ENCODE measurements at places on chromosomes 11 and 22.
A peak's percentile ranks its signal among the peaks of the same experiment; 100 is the strongest.

GRCh38 chr11:104772806-104773241, 125.4 kb downstream of the CASP12 start:
- peak; percentile 95 for DNase-seq

DNA sequence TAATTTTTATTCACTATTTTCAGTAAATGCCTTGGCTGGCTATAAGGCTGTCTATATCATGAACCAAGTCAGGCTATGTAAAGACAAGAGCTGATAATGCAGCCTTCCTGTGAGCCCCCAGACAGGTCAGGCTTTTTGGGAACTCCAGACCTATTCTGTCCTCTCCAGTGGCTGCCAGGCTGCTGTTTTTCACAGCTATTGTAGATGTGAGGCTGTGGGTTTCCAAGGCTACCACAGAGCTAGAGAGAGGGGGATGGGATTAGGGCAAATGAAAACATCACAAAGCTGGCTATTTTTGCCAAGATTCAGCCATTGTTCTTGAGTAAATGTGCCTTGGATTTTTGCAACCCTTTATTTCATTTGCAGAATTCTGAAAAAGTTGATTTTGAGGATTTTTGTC, 55.7 kb upstream of the SORL1-AS1 start:
- peak; percentile 12 for DNase-seq

- DNase-seq: no peak
These were observed 34.5 kb upstream of the TEF start for GRCh38 chr22:41347066-41347859.

- no peak for DNase-seq
These were observed 556.1 kb downstream of the SOX6 start for GRCh38 chr11:15800111-15800800.

DNA sequence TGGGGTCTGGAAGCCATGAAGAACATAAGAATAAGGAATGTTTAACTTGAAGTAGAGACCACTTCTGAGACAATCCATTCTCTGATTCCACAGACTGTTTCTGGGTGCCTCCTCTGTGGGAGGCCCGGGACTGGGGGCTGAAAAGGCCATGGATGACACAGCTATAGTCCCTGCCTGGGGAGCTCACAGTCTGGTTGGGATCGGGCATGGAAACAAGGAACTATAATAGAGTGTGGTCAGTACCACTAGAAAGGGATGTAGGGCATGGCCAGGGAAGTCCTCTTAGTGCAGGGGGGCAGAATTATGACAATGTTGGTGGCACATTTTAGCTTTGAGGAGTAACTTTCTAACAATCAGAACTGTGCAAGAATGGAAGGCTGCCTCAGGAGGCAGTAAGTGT, 9.2 kb upstream of the KCNE3 start:
- no peak for DNase-seq

DNA sequence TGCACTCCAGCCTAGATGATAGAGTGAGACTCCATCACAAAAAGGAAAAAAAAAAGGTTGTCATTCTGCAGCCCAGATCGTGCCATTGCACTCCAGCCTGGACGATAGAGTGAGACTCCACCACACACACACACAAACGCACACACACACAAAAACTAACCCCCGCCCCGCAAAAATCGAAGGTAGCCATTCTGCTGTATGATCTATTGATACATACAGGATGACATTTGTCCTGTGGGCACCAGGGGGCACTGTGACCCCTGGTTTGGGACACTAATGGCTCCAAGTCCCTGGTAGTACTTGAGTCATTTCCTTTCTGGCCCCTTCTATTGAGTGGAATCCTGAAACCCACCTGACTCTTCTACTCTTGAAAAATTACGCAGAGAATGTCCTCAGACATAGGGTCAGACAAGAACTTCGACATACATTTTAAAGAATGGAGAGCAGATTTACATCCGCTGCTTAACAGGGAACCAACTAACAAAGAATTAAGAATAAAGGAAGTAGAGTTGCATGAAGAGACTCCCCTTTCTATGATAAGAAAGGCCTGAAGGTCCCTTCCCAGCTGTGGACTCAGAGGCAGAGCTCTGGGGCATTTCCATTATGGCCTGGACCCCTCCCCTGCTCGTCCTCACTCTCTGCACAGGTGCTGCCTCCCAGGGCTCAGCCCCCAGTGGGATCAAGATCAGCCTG, 35.0 kb upstream of the PRAME start:
- no peak for DNase-seq

DNA sequence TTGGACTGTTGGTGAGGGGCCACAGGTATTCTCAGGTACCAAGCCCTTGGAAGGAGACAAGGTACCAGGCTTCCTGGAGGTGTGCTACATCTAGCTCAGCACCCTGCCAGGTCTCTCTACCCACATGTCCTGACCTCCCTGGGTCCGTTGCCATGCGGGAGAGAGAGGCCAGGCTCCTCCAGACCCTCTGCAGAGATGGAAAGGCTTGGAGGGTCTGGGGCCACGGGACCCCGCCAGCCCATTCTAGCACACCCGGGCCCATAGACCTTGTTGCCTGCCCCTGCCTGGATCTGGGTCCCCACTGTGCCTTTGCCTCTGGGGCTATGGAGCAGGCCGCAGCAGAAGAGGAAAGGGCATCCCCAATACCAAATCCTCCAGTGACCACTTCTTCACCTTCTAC, 2.2 kb upstream of the APOC3 start:
- DNase-seq: no peak

DNA sequence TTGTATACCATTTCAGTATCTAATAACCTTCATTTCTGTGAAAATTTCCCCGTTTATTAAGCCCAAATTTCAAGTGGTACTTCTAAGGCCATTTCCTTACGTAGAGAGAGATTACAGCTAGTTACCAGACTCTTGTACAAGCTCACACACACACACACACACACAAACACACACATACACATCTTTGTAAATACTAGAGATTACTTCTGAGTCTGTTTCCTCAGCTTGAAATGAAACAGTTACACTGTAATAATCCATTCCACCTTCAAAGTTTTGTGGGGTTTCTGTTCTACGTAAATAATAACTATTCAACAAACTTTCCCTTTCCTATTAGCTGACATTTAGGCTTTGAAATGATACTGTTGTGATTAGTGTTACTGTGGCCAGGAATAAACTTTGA, 6.2 kb downstream of the POGLUT3 start:
- no peak for DNase-seq

- DNase-seq: no peak
These were observed 20.9 kb upstream of the MPPED1 start for GRCh38 chr22:43390872-43391271.

GRCh38 chr22:50576806-50577696, 1.2 kb downstream of the CPT1B start:
- no peak for DNase-seq

- DNase-seq: no peak
These were observed 365.0 kb upstream of the FAT3 start for GRCh38 chr11:91859666-91860065.

DNA sequence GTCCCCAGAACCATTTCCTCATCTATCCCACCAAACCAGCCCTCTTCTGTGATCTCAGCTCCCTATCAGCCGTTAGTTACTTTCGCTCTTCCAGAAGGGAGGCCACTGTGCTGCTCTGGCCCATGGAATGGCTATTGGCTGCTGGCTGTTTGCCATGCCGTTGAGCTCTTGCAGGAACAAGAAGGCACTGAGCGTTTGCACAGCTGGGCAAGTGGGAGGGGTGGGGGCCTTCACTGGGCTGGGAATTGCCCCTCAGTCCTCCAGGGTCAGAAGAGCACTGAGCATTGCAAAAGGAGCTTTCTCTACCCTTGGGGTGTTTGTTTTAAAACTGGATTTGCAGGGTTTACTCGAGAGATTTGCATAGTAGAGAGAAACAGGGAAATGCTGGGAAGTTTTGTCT, 129.0 kb upstream of the PARVA start:
- no peak for DNase-seq

DNA sequence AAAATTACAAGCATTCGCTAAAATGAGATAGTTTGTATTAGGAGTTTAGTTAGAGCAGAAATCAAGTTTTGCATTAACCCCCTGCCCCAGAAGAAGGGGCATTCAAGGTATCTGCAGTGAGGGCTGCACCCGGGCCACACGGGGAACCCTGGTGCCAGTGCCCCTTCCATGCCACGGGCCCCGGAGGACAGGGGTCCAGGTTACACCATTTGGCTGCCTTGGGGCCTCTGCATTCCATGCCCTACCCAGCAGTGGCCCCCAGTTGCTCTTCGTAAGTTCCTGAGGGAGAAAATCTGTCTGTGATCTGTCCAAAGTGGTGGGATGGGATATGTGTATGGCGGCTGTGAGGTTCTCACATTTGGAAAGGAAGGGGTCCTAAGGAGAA, 16.8 kb upstream of the PANX2 start:
- DNase-seq: no peak

DNA sequence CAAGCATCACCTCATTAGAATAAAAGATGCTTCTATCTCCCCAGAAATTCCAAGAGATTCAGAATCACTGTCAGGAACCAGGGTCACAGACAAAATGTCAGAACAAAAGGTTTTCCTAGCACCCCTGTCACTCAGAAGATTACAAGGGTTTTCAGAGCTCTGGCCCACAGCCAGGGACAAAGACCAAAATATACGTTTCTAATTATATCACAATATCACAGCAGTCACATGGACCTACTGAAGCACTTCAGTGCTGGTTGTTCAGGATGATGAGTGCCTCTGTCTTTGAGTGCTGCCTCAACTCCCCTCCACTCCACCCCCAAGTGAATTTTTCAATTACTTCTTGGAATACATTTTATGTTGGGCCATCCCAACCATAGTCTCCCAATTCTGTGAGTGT, 21.9 kb upstream of the RTL6 start:
- DNase-seq: no peak

DNA sequence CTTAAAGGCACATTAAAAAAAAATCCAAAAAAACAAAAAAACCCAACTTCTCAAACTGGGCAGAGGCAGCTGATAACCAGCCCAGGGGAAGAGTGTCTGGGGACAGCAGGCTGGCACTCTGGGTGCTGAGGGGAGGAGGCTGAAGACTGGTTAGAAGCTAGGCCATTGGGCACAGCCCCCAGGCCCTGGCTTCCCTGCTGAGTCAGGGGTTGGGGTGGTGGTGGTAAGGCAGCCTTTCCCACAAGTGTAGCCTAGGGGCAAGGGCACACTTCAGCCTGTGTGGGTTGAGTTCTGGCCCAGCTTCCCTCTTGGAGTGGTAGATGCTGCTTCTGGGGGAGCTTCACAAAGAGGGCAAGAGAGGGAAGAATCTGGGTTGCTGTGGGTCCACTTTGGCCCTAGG, 16.3 kb upstream of the ARFGAP3 start:
- DNase-seq: no peak

- no peak for DNase-seq
These were observed at the start of gene OR51S1 for GRCh38 chr11:4848908-4849532. OR51S1 (minus strand) TSS chr11:4849208; CDS start chr11:4849208, 0 bp downstream.

- no peak for DNase-seq
These were observed 42.1 kb upstream of the ISX start for GRCh38 chr22:35023692-35024363.

DNA sequence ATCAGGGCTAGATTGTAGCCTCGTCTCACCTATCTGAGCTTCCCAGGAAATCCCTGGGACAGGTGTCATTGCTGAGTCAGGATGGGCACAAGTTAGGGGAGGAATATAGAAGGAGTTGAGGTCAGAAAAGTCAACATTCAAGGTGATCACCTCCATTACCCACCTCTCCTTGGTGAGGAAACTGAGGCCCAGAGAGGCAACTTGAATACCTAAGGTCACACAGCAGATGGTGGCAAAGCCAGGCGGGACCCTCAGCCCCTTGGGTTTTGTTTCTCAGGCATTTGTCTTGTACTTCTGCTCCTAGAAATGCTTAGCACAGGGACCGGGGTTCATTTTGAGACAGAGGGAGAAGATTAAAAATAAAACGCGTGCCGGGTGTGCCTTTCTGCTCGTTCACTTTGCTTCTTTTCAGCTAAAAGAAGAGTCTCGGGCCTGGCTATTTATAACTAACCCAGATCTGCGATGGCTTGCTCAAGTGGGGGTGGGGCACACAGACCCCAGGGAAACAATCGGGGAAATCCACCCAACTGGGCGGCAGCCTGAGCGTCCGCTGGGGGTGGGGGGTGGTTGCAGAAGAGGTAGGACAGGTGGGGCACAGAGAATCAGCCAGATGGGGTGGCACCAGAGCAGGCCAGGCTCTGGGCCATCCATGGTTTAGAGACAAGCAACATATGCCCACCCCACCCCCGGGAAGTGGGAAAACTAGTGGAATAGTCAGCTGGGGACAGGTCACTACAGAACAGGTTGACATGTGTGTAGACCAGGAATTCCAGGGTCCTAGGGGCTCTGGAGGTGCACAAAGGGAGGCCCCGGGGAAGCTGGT, 3.9 kb upstream of the GNAZ start:
- no peak for DNase-seq

DNA sequence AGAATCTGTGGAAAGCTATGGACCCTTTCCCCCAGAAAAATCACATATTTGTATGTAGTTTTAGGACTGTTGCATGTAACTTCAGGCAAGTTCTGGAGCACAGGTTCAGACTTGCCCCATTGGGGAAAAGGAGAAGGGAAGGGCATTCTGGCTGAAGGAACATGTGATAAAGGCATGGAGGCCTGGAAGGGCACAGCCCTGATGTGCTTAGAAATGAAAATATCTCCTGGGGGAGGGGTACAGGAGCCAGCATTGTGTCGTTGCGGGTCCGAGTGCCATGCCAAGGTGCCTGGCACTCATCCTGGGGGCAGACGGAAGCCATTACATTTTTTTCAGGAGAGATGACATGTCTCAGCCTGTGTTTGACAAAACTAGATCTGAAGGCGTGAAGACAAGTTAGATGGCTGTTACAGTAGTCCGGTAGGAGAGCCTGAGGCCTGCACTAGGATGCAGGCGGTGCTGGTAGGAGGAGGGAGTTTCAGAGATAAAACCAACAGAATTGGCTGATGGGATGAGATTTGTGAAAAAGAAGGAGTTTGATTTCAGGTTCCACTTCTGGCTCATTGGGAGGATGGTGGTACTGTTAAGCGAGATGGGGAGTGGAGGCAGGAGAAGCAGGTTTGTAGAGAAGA, 96.9 kb downstream of the TEAD1 start:
- DNase-seq: no peak

- no peak for DNase-seq
These were observed 37.3 kb upstream of the TECTA start for GRCh38 chr11:121063728-121064127.

GRCh38 chr11:62419943-62420342, 1.1 kb downstream of the SCGB1A1 start:
- DNase-seq: no peak

DNA sequence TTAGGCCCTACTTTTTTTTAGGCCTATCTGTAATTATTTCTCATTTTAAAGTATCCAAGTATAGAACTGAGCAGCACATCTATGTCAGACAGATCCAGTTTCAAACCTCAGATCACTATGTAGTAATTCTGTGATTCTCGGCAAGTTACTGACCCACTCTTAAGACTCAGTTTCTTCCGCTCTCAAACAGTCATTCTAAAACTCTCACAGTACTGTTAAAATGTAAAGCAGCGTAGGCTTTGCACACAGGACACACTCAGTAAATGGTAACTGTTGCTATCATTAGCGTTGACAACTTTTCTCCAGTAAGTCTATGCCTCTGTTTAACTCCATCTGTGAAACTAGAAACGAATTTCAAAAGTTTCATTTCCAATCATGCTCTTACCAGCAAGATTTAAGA, 277.1 kb downstream of the TTC28 start:
- no peak for DNase-seq

- peak; percentile 80 for DNase-seq
These were observed 205.6 kb downstream of the ADAMTS15 start for GRCh38 chr11:130653838-130654636.

Measured in retinal pigment epithelial cell (primary cell).